Stimulated activated CD4-positive, alpha-beta T cell treated with anti-CD3 and anti-CD28 coated beads, Interleukin-15, amount 100 ng/mL, for 1 hour (primary cell): ENCODE measurements at places on chromosomes 6 and 20.

DNA sequence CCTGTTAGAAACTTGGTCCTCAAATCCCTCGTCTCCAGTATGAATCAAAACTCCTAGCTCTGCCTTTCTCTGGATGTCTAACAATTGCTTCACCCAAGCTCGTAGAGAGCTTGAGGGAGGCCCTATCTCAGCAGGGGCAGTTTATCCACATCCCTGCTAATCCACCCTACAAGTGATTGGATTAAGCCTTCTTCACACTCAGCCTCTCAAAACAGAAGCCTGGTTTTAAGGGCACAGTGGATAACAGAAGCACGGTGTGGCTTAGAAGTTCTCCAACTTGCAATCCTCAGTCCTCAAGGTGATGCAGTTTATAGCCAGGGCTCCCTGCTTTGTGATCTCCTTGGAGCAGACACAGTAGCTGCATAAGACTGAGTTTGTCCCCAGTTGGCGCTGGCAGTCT, 383.9 kb downstream of the KIF16B start:
- DNase-seq, result no peak

DNA sequence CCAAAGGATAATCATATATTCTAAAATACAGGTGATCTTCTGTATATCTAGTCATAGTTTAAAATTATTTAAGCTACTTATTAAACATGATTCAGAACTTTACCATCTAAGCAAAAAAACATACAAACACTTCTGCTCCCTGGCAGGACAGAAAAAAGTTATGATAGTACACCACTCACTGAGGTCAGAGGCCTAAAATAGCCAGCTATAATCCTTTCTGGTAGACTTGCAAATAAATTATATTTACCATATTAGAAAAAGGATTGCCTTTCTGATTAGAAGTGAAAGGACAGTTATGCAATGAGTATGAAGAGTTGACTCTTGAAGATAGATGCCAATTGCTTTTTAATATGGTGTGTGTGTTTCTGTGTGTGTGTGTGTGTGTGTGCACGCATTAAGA, 207.4 kb downstream of the BMP2 start:
- DNase-seq, result no peak

DNA sequence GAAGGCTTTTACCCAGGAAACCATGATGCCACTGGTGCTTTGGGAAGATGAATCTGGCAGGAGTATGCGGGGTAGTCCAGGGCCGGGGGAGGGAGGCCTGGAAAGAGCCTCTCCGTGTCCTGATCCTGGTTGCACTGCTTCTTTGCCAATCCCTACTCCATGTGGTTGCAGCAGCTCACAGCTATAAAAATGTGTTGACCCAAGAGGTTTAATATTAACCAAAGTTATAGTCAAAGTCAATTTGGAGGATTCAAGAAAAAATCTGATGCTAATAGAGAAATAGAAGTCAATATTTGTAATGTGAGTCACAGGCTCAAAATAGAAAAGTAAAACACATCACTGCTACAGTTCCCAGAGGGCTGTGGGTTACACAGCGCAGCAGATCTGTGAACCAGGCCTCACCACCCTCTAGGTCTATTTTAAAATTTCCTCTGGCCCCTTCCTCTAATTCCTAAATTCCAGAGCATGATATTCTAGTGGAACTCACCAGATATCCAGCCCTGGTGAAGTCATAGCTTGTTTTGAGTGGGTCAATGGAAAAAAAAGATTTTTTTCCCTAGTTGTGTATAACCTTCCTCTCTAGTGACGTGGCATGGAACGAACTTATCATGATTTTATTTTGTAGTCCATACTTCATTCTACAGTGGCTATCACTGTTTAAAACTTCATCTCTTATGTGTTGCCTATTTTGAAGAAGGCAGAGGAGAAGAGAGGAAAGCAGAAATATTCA, 63.2 kb upstream of the BMP2 start:
- no peak for DNase-seq

GRCh38 chr6:17845598-17845997, 138.9 kb upstream of the NUP153 start:
- no peak for DNase-seq

- no peak for DNase-seq
Measured at GRCh38 chr6:17741507-17741906, 34.8 kb upstream of the NUP153 start.

DNA sequence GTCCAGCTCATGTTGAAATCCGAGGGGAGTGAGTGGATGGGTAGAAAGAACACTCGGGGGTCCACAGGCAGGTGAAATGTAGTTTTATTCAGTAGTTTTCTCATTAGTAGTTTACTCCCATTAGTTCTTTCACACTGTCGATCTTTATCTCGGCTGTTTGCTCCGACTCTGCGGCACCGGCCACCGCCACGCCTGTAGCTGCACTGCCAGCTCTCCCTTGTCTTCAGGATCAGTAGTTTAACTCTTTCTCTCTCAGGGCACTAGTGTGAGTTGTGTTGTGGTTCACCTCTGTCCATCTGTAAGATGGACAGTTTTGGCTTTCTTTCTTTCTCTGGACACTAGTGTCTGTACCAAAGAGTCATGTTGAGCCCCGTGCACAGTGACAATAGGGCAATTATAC, 195.7 kb downstream of the LMBRD1 start:
- DNase-seq, result no peak

- no peak for DNase-seq
Measured at GRCh38 chr20:62439218-62439617, 11.9 kb upstream of the RBBP8NL start.
